Activated naive CD8-positive, alpha-beta T cell treated with anti-CD3 and anti-CD28 coated beads, Interleukin-2, amount 10 ng/mL, durations not matched to agents 7 days and 5 days (primary cell): ENCODE measurements at places on chromosomes 6 and 20.
A peak's percentile ranks its signal among the peaks of the same experiment; 100 is the strongest.

GRCh38 chr6:114634016-114634415 lies 291.2 kb upstream of the HS3ST5 start:
- H3K27ac ChIP-seq, result no peak overlapping the region
- no peaks in the 10 kb centered on the region for H3K27me3 ChIP-seq
- H3K36me3 ChIP-seq, result no peaks in the 10 kb centered on the region
- no peak overlapping the region for H3K4me3 ChIP-seq

- H3K27me3 ChIP-seq, result no peaks in the 10 kb centered on the region
- H3K36me3 ChIP-seq, result peaks cover 20% of the 10 kb centered on the region
- no peak for DNase-seq
- peak overlapping the region; percentile 91 for H3K27ac ChIP-seq
- H3K4me1 ChIP-seq, result peaks cover 62% of the 10 kb centered on the region
Measured at GRCh38 chr6:111837007-111837406, 36.2 kb downstream of the FYN start.

DNA sequence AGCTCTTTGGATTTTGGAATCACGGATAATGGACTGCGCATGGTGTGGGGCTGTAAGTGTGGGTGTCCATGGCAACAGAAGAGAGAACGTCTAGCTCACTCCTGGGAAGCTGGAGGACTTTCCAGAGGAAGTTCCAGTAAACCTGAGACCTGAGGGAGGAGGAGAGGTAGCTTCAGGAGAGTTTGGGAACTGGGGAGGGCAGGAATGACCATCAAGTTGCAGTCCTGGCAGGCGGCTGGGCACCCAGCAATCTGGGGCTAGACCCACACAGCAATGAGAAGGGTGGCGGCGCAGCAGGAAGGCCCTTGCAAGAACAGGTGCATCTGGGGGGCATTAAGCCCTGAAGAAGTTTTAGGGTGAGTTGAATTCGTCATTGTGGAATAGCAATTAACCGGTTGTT lies 95.9 kb downstream of the FOXC1 start:
- no peak for DNase-seq
- H3K27me3 ChIP-seq, result no peaks in the 10 kb centered on the region
- no peak overlapping the region for H3K4me3 ChIP-seq
- no peaks in the 10 kb centered on the region for H3K4me1 ChIP-seq
- no peak overlapping the region for H3K27ac ChIP-seq
- no peaks in the 10 kb centered on the region for H3K36me3 ChIP-seq

DNA sequence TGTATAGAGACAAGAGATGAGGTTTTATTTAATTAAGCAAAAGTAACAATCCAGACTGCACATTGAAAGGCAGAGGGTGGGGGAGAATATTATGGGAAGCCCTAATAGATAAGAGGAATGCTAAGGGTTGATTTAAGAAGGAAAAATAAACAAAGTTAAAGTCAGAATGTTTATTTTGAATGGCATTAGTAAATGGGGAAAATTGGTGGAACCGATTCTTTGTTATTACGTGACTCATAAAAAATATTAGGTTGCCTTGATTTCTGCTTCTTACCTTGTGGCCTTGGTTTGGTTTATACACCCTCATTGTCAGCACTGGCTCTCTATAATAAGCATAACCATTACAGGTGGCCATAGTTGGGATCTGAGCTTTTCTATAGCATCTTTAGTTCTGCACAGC lies 674.8 kb upstream of the CITED2 start:
- DNase-seq, result no peak
- H3K27me3 ChIP-seq, result no peaks in the 10 kb centered on the region
- H3K27ac ChIP-seq, result no peak overlapping the region
- no peaks in the 10 kb centered on the region for H3K36me3 ChIP-seq

DNA sequence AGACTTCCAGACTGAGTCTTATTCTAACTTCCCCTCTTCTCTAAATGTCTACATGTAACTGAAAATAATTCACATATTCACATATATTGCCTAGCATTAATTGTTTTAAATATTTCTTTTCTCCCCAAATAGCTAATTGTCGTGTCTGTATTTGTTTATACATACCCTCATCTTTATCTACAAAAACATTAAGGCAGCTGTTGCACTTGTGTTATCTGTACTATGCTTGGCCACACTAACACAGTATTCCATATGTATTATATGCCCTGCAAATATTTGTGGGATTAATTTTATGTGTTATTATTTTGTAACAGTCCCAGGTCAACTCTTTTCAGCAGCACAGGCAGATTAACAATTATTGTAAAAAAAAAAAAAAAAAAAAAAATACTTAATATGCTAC lies 11.7 kb downstream of the HDAC2 start:
- H3K27me3 ChIP-seq, result no peaks in the 10 kb centered on the region
- H3K36me3 ChIP-seq, result peaks cover 20% of the 10 kb centered on the region
- no peaks in the 10 kb centered on the region for H3K4me1 ChIP-seq
